ENCODE measurements at places on chromosomes 16 and 17.

DNA sequence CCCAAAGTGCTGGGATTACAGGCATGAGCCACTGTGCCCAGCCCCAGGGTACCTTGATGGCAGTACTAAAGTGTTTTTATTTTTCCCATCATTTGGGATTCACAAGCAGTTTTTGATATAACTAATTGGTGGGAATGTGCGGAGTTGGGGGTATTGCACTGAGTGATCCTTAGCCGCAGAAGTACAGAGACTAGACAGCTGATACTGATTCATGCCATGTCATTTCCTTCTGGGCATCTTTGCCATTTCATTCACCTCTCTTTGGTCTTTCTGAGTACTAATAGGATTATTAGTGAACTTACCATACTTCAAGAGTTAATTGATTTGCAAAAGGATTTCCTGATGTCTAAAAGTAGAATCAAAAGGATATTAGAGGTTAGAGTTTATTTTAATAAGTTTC lies 9.7 kb downstream of the NMT1 start:
- DNase-seq: no peak

DNA sequence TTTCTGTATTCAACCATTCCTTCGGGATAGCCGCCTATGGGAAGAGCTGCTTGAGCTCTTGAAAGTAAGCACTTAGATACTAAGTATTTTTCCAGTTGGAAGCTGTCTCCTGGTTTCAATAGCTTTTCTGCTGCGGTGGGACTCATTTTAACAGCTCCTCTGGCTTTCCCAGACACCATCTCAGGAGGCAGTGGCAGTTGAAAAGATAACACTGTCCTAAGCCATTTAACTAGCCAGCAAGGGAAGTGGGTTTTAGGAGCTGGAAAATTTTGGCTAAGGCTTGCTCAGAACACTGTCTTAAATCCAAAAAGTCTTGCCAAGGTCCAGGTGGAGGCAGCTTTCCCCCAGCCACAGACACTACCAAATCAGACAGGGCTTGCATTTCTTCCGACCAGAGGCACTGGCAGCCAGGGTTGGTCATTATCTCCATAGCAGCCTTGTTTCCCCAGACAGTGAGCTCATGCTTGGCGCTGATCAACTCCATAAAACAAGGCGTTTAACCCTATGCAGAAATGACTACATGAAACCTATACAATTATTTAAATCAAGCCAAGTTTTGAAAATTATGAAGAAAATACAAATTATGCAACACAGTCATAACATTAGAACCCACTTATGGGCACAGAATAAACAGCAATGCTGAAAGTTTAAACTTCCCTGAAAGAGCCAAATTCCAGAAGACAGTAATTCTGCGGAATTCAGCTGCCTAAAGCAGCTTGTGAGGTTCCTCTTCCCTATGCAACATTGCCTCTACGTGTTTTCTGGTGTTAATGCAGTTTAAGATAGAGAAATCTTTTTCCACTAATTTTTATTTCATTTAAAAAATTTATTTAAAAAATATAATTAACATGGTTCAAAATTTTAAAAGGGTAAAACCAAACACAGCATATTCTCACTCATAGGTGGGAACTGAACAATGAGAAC lies 25.0 kb downstream of the GABARAPL2 start:
- DNase-seq: no peak

DNA sequence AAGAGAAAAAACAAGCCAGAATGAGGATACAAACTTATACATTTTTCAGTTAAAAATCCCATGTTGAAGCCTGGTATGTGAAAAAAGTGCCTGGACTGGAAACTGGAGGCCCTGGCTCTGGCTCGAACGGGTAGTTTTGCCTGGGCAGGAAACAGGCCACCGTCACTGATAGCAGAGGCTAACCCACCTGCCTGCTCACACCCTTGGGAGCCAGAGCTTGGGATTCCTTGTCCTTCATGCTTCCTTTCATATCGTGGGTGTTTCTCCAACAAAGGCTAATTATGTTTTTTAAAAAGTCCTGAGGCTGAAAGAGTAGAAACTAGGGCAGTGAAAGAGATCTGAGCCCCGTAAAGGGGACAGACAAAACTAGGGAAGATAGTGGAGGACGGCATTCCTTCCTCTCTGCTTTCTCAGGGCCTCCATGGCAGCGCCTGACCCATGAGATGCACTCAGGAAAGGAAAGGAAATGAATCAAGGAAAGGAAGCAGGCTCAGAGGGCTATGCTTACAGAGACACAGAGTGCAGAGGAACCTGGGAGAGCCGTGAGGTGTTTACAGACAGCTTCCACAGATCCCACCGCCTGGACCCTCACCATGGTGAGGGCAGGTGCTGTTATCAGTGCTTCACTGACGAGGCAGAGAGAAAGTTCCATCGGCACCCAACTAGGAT lies 138.1 kb downstream of the PARN start:
- no peak for DNase-seq

DNA sequence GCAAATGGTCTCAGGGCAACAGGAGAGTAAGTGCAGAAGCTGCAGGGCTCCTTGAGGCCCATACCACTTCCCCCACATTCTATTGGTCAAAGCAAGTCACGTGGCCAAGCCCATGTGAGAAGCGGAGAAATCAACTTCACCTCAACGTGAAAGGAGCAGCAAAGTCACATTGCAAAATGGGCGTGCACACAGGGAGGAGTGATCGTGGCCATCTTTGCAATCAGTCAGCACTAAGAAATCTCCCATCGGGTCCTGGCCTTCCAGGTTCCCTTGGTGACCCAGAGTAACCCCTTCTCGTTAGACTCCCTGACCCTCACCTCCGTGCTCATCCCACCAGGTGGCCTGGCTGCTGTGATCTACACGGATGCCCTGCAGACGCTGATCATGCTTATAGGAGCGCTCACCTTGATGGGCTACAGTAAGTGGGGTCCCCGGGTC lies 38.0 kb downstream of the SLC5A11 start:
- no peak for DNase-seq

GRCh38 chr17:81076141-81076679 lies 41.3 kb downstream of the BAIAP2 start:
- no peak for DNase-seq

GRCh38 chr16:16063683-16064082 lies 114.3 kb downstream of the ABCC1 start:
- no peak for DNase-seq

DNA sequence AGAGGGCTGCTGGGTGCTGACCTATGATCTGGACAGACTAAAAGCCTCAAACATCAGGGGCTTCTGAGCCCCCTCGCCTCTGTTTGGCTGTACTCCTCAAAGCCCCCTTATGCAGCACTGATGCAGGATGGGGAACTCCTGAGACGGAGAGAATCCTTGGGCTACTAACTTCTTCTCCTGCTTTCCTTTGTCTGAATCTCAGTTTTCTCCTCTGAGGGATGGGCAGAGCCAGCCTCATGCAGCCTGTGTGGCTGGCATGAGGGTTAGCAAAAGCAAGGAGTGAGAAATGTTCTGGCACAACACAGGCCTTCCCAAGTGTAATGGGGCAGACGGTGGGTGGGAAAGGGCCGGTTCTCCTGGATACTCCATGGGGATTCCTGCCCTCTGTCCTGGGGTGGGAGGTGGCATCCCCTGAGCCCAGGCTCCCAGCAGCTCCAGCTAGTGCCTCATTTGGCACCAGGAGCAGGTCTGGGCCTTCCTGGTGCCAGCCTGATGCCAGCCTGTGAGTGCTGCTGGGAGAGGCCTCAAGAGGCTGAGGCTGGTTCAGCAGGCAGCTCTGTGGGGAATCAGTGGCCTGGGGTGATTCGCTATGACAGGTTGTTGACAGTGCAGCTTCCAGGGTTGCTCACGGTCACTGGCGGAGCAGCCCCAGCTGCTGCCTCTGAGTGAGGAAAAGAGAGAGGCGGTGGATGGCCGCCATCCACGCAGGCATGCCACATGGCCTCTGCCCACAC lies 4.0 kb upstream of the BRD7 start:
- no peak for DNase-seq

- DNase-seq: no peak
Observed at GRCh38 chr16:5461141-5461540, 363.5 kb upstream of the EEF2KMT start.

GRCh38 chr17:73174126-73174525 lies 9.3 kb downstream of the SSTR2 start:
- no peak for DNase-seq

- DNase-seq: peak; percentile 29
Observed at GRCh38 chr17:17239832-17240231, 2.9 kb upstream of the FLCN start.

DNA sequence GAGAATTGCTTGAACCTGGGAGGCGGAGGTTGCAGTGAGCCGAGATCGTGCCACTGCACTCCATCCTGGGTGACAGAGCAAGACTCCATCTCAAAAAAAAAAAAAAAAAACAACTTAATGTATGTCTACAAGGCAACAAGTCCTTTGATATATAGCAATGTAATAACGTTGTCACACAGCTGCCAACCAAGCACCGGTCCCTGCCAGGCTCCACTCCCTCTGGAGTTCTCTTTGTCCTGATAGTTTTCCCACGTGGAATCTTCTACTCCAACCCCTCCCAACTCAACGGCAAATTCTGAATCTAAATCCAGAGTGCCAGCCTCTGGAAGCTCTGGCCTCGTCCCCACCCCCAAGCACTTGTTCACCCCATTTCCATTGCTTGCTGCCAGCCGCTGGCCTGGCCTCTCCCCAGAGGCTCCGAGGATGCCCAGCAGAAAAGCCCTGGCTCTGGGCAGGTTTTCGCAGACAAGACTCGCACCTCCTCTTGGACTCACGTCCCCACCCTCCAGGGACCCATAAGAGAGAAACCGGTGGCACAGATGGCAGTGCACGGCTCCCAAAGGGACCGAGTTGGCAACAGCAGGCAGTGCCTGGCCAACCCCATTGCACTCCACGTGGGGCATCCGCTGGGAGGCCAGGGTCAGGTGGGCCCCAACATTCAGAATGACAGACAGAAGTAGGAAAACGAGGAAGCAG lies 15.9 kb upstream of the CBX2 start:
- DNase-seq: no peak

- DNase-seq: peak; percentile 72
Observed at GRCh38 chr17:32341141-32341856, 674 bp downstream of the C17orf75 start.

- no peak for DNase-seq
Observed at GRCh38 chr16:20749474-20749873, 7.9 kb upstream of the THUMPD1 start.

DNA sequence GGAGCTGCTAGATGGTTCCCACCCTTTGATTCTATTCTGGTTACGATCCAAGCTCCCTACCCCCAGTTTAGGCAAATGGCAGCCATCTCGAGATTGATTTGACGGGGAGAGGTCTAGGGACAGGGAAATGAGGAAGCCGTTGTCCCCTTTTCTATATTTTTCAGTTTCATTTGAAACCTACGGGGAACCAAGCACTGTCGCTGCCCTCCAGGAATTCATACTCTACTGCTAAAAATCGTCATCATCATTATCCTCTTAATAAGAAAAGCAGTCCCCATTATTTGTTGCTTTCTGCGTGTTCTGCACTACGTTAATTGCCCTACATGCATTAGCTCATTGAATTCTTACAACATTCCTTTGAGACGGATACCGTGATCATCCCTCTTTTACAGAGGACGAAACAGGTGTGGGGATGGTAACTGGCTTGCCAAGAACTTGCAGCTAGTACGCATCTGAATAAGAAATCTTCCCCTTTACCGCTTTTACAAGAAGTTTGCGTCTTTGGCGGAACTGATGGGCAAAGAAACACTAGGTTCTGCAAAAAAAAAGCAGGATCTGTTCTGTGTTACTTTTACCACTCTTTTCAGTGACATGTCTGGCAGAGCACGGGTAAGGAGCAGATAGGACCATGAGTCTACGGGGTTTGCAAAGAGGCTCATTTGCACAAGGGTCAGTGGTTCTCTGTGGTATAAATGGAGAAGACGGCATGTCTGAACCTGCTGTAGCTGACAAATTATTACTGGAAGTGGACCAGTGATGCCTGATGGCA lies 1.1 kb downstream of the CCP110 start:
- peak; percentile 12 for DNase-seq

DNA sequence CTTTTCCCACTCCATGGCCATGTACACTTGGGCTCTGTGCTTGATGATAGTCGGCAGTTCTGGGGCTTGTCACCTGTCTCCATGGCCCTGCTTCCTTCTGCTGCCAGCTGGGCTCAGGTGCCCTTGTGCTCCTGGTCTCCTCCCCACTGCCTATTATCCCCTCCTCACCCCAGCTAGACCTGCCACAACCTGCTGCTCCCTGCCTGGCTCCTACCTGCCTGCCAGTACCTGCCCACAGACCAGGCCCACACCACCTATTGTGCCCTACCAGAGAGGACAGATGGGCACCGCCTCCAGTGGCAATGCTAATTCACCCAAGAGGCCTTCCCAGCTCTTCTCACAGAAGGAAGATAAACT lies 538 bp upstream of the RAPGEFL1 start:
- DNase-seq: no peak

DNA sequence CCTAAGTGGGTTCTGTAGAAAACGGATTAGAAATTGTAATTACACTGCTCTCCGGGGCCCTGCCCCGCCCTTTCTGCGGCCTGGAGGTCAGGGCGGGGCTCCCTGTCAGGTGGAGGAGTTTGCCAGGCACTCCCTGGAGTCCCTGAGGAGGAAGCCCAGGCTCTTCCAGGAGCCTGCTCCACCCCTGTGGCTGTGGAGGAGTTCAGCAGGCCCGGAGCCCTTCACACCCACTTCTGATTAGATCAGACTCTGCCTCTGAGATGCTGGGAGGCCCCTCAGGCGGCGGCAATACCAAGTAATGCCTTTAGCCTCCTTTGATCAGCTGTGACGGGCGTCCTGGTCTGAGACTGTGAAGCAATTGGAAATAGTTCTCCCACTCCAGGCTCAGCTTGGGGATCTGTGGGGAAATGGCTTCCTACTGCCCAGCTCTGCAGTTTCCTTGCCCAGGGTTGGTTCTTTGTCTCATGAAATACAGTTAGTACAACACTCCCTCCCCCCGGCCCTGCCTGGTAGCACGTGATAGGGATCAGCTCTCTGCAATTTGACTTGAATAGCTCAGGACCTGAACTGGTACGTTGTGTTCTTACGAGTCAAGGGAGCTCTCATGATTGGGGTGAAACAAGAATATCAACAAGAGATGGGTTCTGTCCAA lies 22.3 kb downstream of the BAIAP2 start:
- DNase-seq: no peak

DNA sequence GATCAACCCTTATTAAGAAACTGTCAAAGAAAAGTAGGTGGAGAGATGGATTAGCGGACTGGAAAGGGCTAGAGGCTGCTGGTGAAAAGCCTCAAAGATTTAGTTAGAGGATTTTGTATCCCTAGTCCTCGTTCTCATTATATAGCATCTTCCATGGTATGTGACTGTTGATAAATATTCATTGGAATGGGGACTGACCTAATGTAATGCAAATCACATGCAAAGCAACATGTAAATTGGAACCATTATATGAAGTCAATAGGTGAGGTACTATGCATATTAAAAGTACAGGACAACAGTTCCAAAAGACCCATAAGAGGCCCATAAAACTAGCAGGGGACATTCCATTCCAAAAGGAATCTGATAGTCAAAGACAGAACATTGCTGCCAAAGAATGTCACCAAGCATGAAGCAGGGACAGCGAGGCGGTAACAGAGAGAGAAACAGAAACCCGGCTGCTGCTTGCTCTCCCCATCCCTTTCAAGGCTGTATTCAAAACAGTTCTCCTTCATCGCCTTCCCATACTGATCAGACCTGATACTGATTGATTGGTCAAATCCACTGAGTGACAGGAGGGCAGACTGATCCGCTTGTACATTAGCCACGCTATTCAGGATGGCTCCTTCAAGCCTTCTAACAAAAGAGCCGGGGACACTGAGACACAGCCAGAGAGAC lies 44.5 kb downstream of the SOX9 start:
- no peak for DNase-seq

Measured in MM.1S (cell line).